ENCODE measurements at places on chromosomes 16 and 17.

- DNase-seq, result no peak
Observed at GRCh38 chr17:58242171-58242784, 3.9 kb downstream of the LPO start.

- no peak for DNase-seq
Observed at GRCh38 chr16:30697264-30698138, 1.5 kb upstream of the SRCAP start.

DNA sequence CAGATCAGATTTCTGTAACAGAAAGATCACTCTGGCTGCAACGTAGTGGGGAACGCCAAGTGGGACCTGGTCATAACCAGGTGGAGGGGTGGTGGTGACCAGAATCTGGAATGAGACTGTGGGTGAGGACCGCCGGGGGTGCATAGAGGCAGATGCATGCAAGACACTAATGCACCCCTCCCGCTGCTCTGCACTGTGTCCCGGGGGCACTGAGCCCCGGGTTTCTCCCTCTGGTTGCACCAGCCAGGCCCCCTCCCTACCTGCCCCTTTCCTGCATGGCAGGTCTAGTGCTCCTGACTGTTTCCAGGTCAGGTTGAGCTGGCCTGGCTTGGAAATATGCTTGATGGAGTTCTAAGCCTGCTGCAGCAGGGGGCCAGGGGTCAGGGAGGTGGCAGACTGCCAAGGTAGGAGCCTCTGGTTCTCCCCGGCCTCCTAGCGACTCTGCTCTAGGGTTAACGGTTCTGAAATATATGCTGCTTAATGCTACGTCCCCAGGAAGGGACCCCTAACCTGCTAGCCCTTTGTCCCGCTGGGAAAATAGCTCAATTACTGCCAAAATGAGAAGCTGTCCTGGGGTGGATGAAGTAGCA, 94.3 kb downstream of the SDK2 start:
- DNase-seq, result no peak

DNA sequence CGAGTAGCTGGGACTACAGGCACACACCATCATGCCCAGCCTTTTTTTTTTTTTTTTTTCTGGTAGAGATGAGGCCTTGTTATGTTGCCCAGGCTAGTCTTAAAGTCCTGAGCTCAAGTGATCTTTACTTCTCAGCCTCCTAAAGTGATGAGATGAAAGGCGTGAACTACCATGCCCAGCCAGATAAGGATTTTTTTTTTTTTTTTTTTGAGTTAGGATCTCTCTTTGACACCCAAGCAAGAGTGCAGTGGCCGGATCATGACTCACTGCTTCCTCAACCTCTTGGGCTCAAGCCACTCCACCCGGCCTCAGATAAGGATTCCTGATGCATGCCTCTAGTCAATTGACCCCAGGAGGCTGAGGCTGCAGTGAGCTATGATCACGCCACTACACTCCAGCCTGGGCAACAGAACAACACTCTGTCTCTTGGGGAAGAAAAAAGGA, 11.2 kb upstream of the PLEKHG4 start:
- no peak for DNase-seq

DNA sequence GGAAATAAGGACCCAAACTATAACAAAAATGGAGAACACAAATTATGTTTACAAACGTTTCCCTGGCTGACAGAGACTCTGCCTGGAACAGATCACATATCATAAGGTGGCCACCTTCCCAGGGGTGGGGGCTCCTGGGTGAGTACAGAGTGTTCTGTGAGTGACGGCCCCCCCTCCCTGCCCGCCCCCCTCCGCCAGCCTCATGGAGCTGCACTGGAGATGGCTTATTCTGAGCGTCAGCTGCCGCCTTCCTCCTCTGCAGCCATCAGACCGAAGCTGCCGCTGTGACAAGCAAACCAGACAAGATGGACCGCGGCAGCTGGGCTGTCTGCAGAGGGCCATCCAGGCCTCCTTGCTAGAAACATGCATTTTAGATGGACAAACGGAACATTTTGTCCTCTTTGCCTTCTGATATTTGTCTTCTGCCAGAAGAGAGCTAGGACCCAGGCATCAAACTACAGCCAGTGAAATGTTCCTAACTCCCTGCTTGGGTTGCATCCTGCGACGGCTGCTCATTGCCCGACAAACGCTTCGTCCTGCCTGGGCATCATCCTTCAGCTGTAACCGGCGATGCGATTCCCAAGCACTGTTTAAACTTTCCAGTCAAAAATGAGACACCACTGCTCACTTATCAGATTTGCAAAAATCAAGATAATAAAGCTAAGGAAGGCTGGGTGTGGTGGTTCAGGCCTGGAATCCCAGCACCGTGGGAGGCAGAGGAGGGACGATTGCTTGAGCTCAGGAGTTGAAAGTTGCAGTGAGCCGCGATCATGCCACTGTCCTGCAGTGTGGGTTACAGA, 15.3 kb upstream of the RPTOR start:
- no peak for DNase-seq

GRCh38 chr16:52781005-52781630, 234.2 kb upstream of the TOX3 start:
- DNase-seq, result no peak

- no peak for DNase-seq
Observed at GRCh38 chr17:28039251-28039650, 3.2 kb upstream of the NLK start.

- DNase-seq, result no peak
Observed at GRCh38 chr16:28186752-28187151, 25.0 kb downstream of the XPO6 start.

- DNase-seq, result no peak
Observed at GRCh38 chr16:13909069-13909468, 10.9 kb upstream of the ERCC4 start.

GRCh38 chr16:86637744-86638143, 59.4 kb downstream of the FOXL1 start:
- DNase-seq, result no peak

GRCh38 chr16:60541535-60541934, 1494.7 kb downstream of the CDH8 start:
- no peak for DNase-seq

- no peak for DNase-seq
Observed at GRCh38 chr16:15538507-15538906, 104.1 kb downstream of the BMERB1 start.

GRCh38 chr16:30637944-30638343, 12.8 kb upstream of the PRR14 start:
- DNase-seq, result no peak

DNA sequence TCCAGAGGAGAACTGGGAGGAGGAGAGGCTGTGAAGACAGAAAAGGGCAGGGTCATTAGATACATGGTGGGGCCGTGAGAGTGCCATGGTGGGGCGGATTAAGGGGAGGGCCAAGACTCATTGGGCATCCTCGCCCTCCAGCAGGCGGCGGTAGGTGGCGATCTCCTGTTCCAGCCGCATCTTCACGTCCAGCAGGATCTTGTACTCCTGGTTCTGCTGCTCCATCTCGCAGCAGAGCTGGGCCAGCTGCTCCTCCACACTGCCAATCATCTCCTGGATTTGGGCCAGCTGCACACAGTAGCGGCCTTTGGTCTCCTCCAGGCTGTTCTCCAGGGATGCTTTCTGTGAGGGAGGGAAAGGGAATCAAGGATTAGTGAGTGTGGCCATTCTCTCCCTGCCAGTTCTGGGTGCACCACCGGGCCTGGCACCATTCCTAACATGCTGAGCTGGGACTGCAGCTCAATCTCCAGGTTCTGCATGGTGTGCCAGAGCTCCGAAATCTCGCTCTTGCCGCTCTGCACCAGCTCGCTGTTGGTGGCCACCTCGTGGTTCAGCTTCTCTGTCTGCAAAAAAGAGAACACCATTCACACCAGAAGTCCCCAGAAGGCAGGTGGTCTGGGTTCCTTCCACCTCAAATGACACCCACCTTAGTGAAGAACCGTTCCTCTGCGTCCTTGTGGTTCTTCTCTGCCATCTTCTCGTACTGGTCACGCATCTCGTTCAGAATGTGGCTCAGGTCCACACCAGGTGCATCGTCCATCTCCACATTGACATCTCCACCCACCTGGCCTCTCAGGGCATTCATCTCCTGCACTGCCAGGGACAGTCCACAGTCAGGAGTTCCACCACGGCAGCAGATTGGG, 129.0 kb downstream of the CCDC144A start:
- DNase-seq, result no peak

- no peak for DNase-seq
Observed at GRCh38 chr17:852349-852748, 70.2 kb downstream of the MRM3 start.
